ENCODE measurements at places on chromosomes 5 and 9. TPM values are rescaled to one million over a fixed set of nuclear protein-coding genes. Genes with fewer than 3 reads are reported as not detected.
A peak's percentile ranks its signal among the peaks of the same experiment; 100 is the strongest.

The PRUNE2 gene
- total RNA-seq = 26.5 TPM

GRCh38 chr5:141513627-141514329, 24.9 kb downstream of the PCDHGC5 start:
- peak; percentile 91 for DNase-seq

DNA sequence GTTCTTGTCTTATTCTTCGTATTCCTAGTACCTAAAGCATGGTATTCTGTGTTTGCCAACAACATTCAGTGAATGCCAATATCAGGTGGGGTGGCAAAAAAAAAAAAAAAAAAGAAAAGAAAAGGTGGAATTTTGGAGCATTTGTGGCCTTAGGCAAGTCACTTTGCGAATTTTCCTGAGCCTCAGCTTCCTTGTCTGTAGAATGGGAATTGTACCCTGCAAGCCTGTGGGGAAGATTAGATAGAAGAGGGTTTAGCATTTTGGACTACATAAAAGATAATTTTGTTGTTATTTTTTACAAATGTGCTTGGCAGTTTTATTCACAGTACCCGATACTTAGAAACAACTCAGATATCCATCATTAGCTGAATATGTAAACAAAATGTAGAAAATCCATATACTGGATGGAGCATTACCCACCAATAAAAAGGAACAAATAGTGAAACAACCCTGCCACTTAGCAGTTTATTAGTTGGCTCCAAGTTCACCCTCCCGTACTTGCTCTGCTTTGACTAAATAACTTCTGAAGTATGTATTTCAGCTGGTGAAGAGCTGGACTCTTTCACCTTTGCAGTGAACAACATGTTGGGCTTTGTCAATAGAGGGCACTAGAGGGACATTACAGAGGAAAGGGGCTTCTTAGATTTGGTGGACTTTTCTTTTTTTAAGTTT, 13.6 kb downstream of the UBE2D2 start:
- peak; percentile 71 for DNase-seq

- no peak for DNase-seq
Measured at GRCh38 chr9:78029551-78030295, 1.9 kb downstream of the GNAQ start.

- no peak for DNase-seq
Measured at GRCh38 chr5:6710070-6710469, 3.2 kb upstream of the TENT4A start.

DNA sequence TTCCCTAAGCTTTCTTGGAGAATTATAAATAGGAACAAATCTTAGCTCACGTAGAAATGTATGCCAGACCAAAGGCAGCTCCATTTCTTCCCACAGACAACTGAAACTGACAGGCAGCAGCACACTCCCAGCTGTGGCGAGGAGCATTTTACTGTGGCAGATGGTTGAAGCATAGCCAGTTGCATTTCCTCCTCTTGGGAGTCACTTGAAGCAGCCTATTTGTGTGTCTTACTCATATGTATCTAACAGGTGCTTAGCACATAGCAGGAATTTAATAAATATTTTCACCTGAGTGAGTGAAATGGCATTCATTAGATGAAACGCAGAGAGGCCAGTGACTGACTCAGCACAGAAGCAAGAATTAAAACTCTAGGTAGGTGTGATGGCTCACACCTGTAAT, 12.3 kb upstream of the MTMR12 start:
- no peak for DNase-seq

- DNase-seq = no peak
Measured at GRCh38 chr5:31469466-31469865, 62.4 kb downstream of the DROSHA start.

DNA sequence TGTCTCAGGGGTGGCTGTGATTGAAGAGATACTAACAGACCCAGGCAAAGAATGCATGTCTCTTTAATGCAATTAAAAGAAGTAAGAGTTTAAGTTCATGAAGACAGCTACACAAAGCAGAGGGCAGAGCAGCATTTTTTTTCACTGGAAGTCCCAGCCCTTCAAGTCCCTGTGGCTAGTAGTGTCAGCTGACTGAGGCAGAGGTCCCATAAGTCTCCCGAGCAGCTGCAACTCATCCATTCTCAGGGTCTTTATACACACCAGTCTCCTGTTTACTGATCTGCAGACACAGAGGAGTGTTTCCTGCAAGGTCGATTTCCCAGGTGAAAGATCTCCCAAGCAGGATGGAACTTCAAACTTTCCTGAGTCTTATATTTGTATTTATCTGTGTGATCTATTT, 169.4 kb upstream of the GLRA1 start:
- no peak for DNase-seq

The ARAP3 gene
- 32.8 TPM for total RNA-seq

The PTGES gene
- total RNA-seq = 3.9 TPM

DNA sequence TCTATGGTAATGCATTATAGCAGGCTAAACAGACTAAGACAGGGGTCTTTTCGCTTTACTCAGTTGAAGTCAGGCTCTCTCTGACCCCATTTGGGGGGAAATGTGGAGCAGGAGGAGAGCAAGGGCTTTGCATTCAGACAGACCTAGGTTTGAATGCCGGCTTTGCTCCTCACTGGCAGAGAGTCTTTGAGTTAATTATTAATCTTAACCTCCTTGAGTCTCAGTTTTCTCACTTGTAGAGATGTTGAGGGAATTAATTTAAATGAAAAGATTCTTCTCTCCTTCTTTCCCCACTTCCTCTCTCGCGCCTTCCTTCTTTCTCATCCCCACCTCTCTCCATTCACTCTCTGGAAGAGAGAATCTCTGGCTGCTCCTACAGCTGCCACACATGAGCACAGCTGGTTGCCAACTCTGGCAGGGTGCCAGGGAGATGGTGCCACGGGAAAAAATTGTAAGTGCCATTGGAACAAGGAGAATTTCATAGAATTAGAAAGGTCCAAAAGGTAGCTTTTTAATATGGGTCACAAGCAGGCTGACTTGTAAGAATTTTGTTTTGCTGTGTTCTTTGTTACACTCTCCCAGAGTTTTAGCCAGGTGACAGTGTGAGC, 25.2 kb upstream of the GLRA1 start:
- DNase-seq = no peak

- DNase-seq = no peak
Measured at GRCh38 chr9:88399966-88400365, 11.7 kb downstream of the SPIN1 start.

The ANKRD31 gene
- 0.59 TPM for total RNA-seq

GRCh38 chr9:75455444-75455921, 367.2 kb downstream of the OSTF1 start:
- DNase-seq = no peak

The SLC12A2 gene
- total RNA-seq = 21.3 TPM

GRCh38 chr5:155259648-155260047, 246.1 kb downstream of the KIF4B start:
- no peak for DNase-seq

The POU5F2 gene
- total RNA-seq = 1.2 TPM

DNA sequence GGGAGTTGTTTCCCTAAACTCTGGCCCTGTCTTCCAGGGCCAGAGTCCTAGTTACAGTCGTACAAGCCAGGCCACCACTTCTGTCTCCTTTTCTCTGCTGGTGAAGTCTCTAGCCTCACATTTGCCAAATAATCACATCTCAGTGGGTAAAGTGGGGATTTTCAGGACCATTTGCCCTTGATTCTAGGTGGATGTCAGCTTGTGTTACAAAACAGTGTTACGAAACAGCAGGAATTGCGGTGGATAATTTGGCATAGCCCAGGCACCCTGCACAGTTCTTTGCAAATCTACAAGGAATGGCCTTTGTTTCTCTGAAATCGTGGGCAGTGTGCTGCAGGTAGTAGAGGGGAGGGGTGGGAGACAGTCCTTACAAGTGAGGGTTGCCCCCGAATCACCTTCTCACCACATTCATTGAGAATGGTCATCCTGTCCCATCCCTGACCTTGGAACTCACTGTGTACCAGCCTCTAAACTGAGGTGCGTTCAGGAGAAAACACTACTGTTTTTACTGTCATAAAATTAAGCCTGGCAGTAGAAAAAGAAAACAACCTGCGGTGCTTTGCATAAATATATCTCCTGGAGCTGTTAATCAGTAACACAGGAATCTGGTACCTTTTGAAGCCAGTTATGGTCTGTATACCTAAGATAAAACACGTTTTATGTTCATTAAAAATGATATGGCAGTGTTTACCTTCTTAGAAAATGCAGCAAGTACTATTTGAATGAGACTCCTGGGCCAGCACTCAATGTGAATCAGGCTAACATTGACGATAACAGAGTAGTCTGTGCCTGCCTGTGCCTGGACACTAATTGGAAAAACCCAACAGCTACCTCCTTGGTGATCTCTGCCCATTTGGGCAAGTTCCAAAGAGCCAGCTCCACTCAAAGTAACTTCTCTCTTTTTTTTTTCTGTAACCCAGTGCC, 44.3 kb downstream of the CYSTM1 start:
- DNase-seq = no peak

The FST gene
- 8.0 TPM for total RNA-seq

The MRPL50 gene
- 27.8 TPM for total RNA-seq

The NMUR2 gene
- total RNA-seq = not detected

GRCh38 chr9:90515510-90515909, 127.1 kb downstream of the DIRAS2 start:
- DNase-seq = no peak

The TOMM5 gene
- total RNA-seq = 142 TPM

- peak; percentile 3 for DNase-seq
Measured at GRCh38 chr5:145510324-145510723, 324.8 kb downstream of the PRELID2 start.

- DNase-seq = peak; percentile 94
Measured at GRCh38 chr5:139698490-139699146, 50.5 kb downstream of the CXXC5 start.

The QRFP gene
- total RNA-seq = not detected

The HNRNPA0 gene
- total RNA-seq = 33.0 TPM

The ADCY2 gene
- total RNA-seq = 74.9 TPM

- peak; percentile 83 for DNase-seq
Measured at GRCh38 chr9:137454597-137455358, 4.4 kb downstream of the NSMF start.

- no peak for DNase-seq
Measured at GRCh38 chr5:116521173-116521872, 53.3 kb downstream of the SEMA6A start.

DNA sequence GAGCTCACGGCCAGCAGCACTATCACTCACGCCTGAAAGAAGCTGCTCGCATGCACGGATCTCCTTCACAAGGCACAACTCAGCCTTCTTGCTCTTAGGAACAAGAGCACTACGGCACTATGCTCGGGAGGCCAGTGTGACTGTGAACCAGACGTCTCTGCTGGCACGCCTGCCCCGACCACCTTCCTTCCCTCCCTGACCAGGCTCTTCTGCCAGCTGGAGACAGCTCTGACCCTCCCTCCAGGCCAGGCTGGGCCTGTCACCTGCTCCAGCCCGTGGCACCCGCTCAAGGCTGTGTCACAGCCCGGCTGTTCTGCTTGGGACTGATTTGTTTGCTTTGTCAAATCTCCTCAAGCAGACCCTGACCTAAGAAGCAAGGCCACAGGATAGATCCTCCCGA, 7.0 kb downstream of the TBC1D9B start:
- no peak for DNase-seq

- DNase-seq = peak; percentile 88
Measured at GRCh38 chr9:1018121-1018520, 32.0 kb upstream of the DMRT2 start.

GRCh38 chr5:135654761-135655467, 76.1 kb upstream of the CXCL14 start:
- DNase-seq = no peak

DNA sequence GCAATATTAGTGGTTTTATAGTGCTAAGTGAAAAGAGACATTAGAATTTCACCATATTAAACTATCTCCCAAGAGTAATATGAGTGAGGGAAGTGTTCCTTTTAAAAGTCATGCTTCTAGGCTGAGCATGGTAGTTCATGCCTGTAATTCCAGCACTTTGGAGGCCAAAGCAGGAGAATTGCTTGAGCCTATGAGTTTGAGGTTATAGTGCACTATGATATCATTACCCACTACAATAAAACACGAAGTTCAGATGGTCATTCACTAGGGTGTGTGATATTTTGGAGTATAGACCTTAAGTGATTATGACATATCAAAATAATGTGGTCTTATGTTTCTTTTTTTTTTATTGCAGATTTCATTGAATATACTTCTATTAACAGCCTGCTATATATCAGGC, 6.7 kb downstream of the KIF2A start:
- DNase-seq = no peak

The SOX30 gene
- 1.4 TPM for total RNA-seq

All from GM23338 (cell line).